ENCODE measurements at places on chromosomes 4 and X.
A peak's percentile ranks its signal among the peaks of the same experiment; 100 is the strongest.

- DNase-seq: no peak
Measured at GRCh38 chr4:18075823-18076433, 54.4 kb upstream of the LCORL start.

- no peak for DNase-seq
Measured at GRCh38 chr4:3311489-3312171, 18.8 kb downstream of the RGS12 start.

DNA sequence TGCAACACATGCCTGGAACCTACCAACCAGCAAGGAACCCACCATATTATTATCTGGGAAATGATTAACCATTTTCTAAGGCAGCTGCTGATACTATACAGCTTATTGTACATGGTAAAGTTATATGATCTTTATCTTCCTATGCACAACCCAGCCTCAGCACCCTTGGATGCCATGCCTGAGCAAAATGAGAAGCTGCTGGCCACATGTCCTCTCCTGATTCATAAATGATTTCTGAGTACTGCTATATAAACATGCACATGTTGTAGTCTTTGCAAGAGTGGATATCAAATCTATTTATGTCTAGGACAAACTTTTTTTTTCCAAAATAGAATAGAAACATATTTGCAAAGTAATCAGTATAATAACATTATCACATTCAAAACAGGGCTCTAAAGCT lies 1043.6 kb downstream of the CCSER1 start:
- DNase-seq: no peak

DNA sequence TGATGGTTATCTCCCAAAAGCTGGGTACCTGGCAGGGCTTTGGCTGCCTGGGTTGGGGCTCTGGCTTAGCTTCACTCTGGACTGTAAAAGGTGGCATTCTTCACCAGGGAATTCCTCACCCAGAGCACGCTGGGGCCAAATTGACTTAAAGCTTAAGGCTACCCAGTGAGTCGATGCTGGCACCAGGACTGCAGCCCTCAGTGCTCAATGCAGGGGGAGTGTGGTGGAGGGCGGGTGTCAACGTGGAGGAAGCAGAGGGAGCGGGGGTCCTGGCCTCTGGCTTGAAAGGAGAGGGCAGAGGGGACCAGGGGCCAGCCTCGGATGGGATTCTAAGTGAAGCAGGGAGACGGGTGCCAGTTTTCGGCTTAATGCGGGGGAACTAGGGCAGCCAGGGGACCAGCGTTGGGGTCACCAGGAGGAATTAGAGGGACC lies 446 bp upstream of the FAM50A start:
- no peak for DNase-seq

DNA sequence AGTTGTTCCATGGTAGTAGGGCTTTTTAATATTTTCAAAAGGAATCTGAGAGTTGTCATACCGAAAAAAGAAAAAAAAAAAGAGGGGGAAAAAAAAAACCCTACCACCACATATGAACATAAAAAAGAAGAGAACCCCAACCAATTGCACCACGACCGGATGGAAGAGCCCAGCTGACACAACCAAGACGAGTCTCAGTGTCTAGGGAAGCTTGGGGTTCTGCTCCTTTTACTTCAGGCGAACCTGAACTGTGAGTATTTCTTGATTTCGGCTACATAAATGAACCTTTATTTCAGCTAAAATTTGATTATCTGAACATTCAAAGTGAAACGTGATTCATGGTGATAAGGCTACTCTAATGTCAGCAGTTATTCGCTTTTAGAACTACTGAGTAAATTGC lies at the start of gene GPR34:
Gene GPR34, plus strand, starts transcription at position 139 of the 400 bp plus-strand sequence. CDS start 6,661 bp downstream, outside the sequence.
- DNase-seq: no peak

DNA sequence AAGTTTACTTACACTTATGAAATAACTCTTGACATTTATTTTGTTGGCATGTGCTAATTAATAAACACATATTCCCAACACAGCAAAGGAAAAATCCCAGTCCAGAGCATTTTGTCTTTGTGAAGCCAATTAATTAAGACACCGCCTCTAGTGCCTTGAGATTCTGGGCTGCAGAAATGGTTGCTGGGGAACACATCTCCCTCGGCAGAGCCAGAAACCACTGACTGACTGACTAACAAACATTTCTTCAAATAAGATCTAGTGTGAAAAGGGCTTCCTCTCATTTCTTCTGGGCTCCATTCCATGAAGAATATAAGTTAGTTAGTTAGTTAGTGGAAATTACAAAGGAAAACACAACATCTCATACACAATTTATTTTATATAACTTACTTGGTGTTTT lies 28.4 kb upstream of the NAP1L5 start:
- DNase-seq: no peak

GRCh38 chr4:91019513-91019912 lies 892.3 kb downstream of the CCSER1 start:
- DNase-seq: no peak

DNA sequence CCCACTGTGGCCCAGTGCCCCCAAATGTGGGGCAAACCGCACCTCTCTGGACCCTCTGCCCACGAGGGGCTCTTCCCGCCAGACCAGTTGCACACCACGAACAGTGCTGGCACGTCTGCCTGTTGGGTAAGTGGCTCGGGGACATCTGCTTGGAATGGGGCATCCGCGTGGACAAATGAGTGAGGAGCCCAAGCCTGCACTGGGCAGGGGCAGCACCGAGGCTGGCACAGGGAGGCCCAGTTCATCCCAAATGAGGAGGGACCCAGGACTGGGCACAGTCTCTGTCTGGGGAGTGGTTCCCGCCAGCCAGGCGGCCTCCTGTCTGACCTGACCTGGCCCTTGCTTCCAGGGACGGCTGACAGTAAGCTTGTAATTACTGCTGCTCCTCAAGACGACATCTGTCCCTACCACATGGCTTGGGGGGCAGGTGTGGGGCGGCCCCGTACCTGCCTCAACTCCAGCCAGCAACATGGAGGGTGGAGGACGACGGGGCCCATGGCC lies 3.2 kb downstream of the SPON2 start:
- no peak for DNase-seq

GRCh38 chrX:102934624-102935023 lies 2.4 kb upstream of the RAB40AL start:
- no peak for DNase-seq

DNA sequence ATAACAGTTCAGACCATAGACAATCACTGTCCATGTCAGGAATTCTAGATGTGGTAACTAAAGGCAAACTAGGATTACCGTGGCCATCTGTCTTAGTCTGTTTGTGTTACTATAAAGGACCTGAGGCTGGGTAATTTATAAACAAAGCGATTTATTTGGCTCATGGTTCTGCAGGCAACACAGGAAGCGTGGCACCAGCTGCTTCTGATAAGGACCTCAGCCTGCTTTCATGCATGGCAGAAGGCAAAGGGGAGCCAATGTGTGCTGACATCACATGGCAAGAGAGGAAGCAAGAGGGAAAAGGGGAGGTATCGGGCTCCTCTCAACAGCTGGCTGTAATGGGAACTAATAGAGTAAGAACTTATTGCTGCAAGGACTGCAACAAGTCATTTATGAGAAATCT lies 376.7 kb downstream of the GPM6A start:
- no peak for DNase-seq

GRCh38 chrX:16125520-16126149 lies 2.3 kb downstream of the GRPR start:
- DNase-seq: no peak

- no peak for DNase-seq
Measured at GRCh38 chr4:169241464-169241863, 29.3 kb downstream of the SH3RF1 start.

- DNase-seq: no peak
Measured at GRCh38 chrX:72126048-72126415, 5.7 kb downstream of the RTL5 start.

DNA sequence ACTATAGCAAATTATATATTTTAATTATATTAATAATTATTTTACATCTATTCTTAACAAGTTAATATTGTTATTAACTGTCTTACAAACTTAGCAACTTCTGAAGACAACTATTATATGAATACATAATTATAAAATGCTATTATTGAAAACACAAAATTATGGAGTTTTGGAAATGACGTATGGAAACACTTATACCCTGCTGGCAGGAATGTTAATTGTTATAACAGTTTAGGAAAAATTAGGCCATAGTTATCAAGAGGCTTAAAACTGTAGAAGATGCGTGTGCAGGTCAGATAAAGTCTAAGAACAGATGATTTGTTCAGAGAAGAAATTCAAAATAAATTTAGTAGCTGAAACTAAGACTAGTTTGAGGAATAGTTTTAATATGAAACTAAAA lies 211.7 kb downstream of the FAT4 start:
- no peak for DNase-seq

- no peak for DNase-seq
Measured at GRCh38 chr4:37862961-37863360, 27.9 kb upstream of the TBC1D1 start.

DNA sequence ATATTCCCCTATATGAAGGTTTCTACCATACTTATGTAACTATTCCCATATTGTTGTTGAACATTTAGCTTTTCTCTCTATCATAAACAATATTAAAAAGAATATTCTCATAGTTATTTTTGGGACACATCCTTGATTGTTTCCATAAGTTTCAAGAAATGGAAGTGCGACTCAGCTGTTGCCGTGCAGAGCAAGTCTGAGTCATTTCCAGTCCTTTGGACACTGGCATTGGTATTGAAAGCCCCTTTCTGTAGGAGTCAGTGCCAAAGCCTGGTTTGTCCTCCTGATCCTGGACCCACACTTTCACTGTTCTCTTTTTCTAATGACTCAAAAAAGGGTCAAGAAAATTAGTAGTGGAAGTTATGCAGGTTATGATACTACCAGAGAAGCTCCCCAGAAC lies 108.3 kb upstream of the DIAPH2 start:
- DNase-seq: no peak

- peak; percentile 70 for DNase-seq
Measured at GRCh38 chrX:49163555-49164419, 1.2 kb downstream of the MAGIX start.

- no peak for DNase-seq
Measured at GRCh38 chr4:2059046-2059725, at the start of gene NAT8L. Gene NAT8L, plus strand, starts transcription at chr4:2059327. Its CDS starts 185 bp downstream, at chr4:2059512.

GRCh38 chr4:84879651-84880200 lies 86.8 kb downstream of the WDFY3 start:
- no peak for DNase-seq

GRCh38 chrX:103585411-103586313 lies at the start of gene TCEAL4:
Gene TCEAL4, plus strand, starts transcription at chrX:103585515. Its CDS starts 1,161 bp downstream, at chrX:103586676.
- no peak for DNase-seq

GRCh38 chr4:40327340-40327739 lies 7.8 kb upstream of the CHRNA9 start:
- no peak for DNase-seq

- no peak for DNase-seq
Measured at GRCh38 chrX:50386520-50386919, 84.1 kb downstream of the DGKK start.

- no peak for DNase-seq
Measured at GRCh38 chr4:25969374-25970155, 55.5 kb downstream of the SMIM20 start.

DNA sequence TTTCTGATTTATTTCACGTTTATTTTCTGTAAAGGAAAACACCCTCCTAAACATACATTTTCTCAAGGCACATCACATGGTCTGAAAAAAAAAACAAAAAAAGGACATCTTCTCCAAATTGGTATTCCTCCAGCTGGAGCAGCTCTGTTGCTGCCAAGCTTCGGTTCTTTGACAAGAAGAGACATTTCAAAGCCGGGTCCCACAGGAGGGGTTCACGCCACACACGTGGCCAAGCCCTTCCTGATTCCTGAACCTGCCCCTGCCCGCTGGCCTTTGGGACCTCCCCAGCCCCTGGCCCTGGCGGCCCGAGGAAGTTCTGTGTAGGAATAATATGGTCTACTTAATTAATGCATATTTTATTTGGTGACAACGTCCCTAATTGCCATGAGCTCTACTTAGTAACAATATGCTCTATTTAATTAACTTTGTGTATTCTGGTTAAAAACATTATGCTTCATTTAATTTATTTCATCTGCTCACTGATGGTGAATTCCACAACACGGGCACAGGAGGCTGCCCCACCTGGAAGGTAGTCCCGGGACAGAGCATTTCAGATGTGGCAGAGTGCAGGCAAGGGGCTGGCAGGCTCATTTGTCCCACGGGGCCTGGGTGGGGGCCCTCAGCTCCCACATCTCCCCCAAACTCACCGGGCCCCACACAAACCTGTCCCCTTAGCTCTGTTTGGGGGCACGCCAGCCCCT lies 5.4 kb upstream of the RGS12 start:
- DNase-seq: no peak

DNA sequence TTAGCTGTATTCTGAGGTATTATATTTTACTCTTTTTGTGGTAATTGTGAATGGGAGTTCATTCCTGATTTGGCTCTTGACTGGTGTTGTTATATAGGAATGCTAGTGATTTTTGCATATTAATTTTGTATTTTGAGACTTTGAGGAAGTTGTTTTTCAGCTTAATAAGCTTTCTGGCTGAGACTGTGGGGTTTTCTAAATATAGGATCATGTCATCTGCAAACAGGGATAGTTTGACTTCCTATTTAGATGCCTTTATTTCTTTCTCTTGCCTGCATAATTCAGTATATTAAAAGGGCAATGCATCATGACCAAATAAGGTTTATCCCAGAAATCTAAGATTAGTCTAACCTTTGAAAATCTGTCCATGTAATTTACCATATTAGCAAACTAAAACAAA lies 44.7 kb upstream of the EPGN start:
- no peak for DNase-seq

DNA sequence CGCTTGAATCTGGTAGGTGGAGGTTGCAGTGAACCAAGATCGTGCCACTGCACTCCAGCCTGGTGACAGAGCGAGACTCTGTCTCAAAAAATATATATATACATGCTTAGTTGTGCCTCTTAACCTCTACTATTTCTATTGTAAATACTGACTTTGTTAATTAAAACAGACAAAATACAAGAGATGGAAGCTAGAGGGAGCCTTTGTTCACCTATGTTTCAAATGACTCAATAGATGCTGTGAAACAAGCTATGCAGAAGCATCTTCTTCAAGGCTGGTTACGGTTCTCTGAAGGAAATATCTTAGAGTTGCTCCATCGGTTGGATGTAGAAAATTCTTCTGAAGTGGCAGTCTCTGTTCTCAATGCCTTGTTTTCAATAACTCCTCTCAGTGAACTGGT lies 6.2 kb downstream of the NCAPG start:
- no peak for DNase-seq

DNA sequence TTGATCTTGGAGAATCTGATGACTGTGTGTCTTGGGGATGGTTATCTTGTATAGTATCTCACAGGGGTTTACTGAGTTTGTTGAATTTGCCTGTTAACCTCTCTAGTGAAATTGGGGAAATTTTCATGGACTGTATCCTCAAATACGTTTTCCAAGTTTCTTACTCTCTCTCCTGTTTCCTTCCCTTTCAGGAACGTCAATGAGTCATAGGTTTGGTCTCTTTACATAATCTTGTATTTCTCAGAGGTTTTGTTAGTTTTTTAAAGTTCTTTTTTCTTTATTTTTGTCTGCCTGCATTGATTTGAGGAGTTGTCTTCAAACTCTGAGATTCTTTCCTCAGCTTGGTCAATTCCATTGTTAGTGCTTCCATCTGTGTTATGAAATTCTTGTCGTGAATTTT lies 227.7 kb upstream of the GPRIN3 start:
- DNase-seq: no peak

DNA sequence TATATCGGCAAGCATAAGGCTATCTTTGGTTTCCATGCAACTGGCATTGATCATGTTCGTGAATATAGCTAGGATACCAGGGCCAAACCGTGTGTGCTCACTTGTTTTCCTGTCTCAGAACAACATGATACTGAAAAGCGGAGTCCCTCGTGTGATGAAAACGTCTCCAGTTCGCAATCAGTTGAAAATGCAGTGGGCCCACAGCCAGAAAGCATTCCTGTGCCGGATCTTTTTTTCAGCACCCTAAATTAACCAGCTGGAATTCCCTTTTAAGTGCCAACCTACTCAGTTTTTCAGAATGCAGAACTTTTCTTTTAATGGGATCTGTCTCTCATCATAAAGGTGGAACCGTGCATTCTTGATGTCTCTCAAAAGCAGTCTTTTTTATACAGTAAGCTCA lies 130.8 kb upstream of the FRG1 start:
- no peak for DNase-seq

Data from activated T-helper 1 cell treated with anti-CD3 and anti-CD28 coated beads, Interleukin-2, amount 50 U/mL, for 16 hours (primary cell).